NCI-H526 treated with DMSO at 0.1 percent for 48 hours (cell line): ENCODE measurements at places on chromosomes 13 and 19.

DNA sequence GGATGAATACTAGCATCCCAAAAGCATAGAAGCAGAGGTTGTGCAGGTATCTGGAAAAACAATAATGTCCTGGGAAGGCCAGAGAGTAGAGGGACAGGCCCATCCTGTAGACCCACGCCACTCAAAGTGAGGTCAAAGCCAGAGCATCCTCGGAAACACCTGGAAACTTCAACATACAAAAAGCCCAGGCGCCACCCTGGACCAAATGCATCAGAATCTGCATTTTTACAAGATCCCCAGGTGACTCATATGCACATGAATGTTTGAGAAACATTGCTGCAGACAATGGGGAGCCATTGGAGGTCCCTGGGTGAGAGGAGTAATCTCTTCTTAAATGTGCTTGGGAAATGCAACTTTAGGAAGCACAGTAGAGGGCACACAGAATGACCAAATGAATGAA is 684.1 kb downstream of the DIAPH3 start:
- no peak for DNase-seq

DNA sequence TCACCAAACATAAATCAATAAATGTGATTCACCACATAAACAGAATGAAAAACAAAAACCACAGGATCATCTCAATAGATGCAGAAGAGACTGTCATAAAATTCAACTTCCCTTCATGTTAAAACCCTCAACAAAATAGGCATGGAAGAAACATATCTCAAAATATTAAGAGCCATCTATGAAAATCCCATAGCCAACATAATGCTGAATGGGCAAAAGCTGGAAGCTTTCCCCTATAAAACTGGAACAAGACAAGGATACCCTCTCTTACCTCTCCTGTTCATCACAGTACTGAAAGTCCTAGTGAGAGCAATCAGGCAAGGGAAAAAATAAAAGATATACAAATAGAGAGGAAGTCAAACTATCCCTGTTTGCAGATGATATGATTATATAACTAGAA is 806.1 kb upstream of the MIR17HG start:
- DNase-seq = no peak

DNA sequence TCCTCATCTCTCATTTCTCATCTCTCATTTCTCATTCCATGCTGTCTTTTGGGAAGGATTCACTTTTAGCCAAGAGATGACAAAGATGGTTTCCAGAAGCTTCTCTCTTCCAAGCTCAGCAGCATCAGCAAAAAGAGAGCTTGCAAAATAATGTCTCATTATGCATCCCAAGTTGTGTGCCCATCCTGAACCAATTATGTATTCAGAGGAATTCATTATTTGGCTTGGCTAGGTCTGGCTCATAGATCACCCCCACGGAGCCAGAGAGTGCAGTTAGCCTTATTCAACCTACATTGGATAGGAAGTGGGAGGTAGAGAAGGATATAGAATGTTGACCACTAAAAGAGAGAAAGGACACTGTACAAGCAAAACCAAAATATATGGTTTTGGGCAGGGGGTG is 5.4 kb upstream of the OLFM2 start:
- no peak for DNase-seq

GRCh38 chr13:40213779-40214178 is 452.7 kb downstream of the FOXO1 start:
- no peak for DNase-seq

GRCh38 chr13:93173654-93174053 is 53.0 kb upstream of the GPC6 start:
- no peak for DNase-seq

GRCh38 chr13:37615276-37615675 is 16.7 kb upstream of the POSTN start:
- no peak for DNase-seq

DNA sequence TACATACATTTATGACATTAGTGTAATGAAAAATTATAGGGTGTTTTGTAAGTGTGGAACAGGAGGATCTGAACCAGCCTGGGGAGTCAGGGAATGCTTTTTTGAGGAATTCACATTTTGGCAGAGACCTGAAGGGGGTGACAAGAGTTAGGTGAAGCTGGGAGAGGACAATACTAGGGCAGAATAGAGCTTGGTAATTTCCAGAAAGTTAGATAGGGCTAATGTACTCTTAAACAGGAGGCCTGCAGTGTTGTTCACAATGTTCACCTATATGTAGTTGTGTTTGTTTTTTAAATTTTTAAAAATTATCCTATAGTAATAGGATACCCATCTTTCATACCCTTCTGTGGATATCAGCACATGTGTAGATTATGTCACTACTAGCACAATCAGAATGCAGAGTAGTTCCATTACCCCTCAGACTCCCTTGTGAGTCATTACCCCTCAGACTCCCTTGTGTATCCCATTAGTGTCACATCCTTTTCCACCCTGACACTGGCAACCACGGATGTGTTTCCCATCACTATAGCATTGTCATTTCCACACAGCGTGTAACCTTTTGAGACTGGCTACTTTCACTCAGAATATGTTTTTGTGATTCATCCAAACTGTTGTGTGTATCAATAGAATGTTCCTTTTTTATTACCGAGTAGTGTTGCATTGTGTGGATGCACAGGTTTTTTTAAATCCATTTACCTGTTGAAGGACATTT is 43.1 kb downstream of the PCCA start:
- no peak for DNase-seq

- DNase-seq = no peak
Measured at GRCh38 chr13:111022241-111022640, 92.9 kb upstream of the ARHGEF7 start.

- DNase-seq = no peak
Measured at GRCh38 chr13:80161219-80161618, 179.7 kb downstream of the SPRY2 start.

DNA sequence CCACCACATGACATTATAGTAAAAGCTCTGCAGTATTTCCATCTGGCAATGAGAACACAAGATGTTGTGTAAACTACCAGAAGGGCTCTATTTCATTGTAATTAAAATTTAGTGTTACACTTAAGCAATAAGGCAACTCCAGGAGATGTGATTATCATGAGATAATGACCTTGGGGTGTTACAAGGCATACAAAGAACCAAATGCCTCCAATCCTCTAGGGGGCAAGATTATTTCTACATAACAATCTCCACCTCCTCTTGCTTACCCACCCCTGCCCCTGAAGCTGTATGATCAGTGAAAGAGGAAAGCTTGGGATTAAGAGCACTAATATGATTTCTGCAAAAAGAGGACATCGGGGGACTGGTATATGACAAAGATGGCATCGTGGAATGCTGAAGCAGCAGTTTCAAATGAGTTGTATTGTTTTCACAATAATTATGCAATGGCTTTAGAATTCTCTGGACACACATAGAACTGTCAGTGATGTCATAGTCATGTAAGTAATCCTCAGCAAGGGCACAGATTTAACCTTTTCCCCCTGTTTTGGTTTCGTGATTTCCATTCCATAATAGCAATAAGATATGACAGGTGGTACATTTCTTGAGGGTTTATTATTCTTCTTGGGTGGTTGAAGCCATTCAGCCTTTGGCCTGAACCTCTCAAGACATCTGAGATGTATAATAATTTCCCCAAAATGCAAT is 295.3 kb downstream of the MZT1 start:
- DNase-seq = no peak

- no peak for DNase-seq
Measured at GRCh38 chr13:59119475-59119874, 1044.3 kb downstream of the DIAPH3 start.

GRCh38 chr13:114129649-114130062 is 2.8 kb downstream of the RASA3 start:
- no peak for DNase-seq

GRCh38 chr13:66265371-66265770 is 964.8 kb downstream of the PCDH9 start:
- DNase-seq = no peak

GRCh38 chr19:3145909-3146676 is 10.3 kb downstream of the GNA15 start:
- no peak for DNase-seq

DNA sequence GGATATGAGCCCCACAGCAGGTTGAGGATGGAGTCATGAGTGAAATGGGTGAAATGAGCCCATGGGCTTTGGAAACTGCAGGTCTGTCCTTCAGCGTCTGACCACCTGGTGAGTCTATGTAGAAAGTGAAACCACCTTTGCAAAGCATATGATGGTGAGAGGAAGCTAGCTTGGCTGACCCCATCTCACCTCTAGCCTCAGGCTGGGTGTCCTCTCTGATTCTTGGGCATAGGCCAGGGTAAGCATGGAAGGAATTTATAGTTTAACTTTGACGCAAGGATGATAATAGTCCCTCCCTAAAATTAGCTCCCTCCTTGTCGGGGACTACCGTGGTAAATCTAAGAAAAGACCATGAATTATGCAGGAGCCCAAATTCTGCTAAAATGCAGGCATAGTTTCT is 16.8 kb upstream of the PSG9 start:
- DNase-seq = no peak

DNA sequence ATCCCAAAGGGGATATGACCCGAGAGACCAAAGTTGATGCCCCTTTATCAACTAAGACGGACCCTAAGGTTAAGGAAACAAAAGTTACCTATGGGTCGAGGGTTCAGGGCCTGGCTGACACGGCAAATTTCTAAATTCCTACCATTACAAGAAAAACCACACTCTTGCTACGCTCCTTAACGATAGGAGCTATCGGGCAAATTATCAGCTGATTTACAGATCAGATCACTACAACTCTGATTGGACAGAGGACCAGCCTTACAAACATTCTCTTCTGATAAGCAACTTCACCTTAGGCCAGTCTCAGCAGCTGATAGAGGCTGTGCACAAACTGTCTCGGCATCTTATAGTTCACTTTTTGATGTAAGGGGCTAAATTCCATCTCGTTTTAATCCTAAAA is 117.9 kb downstream of the KCTD15 start:
- DNase-seq = no peak

- DNase-seq = no peak
Measured at GRCh38 chr13:49604570-49604969, 19.2 kb upstream of the RCBTB1 start.

DNA sequence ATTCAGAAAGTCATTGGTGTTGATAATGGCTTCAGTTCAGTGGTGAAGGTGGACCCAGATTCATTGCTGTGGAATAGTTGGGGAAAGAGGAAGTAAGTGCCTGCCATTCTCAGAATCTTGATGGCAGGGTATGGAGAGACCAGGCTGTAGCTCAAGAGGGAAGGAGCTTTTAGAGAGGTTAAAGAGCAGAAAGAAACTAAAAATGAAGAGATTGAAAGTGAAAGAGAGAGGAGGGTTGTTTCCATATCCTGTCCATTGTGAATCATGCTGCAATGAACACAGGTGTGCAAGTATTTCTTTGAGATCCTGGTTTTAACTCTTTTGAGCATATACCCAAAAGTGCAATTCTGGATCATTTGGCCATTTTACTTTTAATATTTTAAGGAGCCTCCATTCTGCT is 12.5 kb downstream of the GJB6 start:
- no peak for DNase-seq

GRCh38 chr13:42671502-42671901 is 97.5 kb downstream of the TNFSF11 start:
- DNase-seq = no peak

- no peak for DNase-seq
Measured at GRCh38 chr19:30551271-30551670, 179.1 kb downstream of the ZNF536 start.

- DNase-seq = no peak
Measured at GRCh38 chr19:38642176-38642575, 5.3 kb upstream of the ACTN4 start.
